ENCODE measurements at places on chromosomes 13 and 19.

DNA sequence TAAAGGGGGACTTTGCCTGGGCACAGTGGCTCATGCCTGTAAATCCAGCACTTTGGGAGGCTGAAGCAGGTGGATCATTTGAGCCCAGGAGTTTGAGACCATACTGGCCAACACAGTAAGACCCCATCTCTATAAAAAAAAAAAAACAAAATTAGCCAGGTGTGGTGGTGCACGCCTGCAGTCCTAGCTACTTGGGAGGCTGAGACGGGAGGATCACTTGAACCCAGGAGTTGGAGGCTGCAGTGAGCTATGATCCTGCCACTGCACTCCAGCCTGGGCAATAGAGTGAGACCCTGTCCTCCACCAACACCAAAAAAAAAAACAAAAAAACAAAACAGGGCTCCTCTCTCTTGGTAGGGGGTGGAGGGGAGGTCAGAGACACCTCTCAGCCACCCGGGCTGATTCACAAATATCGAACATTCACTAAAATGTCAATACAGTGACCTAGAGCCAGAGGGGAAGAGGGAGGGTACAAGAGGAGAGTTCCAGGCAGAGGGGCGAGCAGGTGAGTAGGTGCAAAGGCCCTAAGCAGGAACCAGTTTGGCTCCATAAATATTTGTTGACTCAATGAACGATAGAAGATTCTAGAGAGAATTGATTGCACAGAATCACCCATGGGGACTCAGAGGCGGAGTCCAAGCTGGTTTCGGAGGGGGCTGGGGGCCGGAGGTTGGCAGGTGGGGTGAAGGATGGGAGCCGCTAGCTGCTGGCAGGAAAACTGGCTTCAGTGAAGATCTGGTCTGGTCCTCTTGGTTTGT lies 1.0 kb upstream of the CREB3L3 start:
- DNase-seq = no peak

- no peak for DNase-seq
Observed at GRCh38 chr19:54461613-54462012, 2.0 kb downstream of the LENG9 start.

GRCh38 chr13:104737713-104738112 lies 1671.5 kb upstream of the SLC10A2 start:
- no peak for DNase-seq

DNA sequence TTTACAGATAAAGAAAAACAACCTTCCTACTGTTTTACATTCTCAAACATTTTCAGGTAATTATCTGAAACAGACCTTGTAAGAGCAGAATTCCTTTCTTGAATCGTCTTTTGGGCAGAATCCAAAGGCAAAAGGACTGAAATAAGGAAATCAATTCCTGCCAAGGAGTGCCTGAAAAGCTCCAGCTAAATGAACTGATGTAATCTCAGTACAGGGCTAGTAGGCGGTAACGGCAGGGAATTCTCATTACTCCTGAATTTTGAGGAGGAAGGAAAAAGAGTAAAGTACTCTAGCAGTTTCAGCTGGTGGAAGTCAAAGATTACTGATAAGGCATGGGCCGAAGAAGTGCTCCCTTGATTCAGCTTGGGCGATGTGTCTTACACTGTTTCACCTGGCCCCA lies 168.4 kb downstream of the PCDH9 start:
- no peak for DNase-seq

DNA sequence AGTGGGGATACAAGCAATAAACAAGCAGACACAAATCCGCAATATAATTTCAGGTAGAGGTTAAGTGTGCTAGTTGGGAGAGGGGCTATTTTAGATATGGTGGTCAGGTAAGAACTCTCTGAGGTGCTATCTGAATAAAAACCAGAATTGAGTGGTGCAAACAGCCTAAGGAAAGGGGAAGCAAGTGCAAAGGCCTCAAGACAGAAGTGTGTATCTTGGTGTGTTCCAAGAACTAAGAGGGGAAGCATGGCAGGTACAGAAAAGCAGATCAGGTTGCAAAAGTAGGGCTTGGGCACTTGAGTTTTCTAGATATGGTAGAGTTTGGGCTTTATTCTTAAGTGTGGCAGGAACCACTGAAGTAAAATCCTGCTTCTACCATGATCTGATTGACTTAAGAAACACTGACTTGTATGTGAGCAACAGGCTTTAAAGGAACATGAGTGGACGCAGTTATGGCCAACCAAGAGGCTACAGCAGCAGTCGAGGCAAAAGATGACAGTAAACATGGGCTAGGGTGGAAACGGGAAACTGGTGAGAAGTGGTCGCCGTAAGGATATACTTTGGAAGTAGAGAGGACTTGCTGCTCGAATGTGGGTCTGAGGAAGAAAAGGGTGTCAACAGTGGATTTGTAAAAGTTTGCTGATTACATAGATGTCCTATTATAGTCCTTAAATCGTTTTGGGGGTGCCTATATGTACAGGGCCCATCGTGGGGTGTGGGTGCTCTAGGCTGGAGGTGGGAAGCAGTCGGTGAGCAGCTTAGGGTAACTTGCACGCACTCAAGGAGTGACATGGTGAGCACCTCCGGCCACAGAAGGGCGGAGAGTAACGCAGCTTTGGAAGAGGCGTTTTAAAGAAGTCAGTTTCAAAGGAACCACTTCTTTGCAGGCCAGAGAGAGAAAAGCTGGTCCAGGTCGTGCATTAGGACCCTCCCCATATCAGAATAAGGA lies 677 bp downstream of the TGDS start:
- no peak for DNase-seq

- no peak for DNase-seq
Observed at GRCh38 chr13:23025864-23026608, 154.7 kb upstream of the SGCG start.

DNA sequence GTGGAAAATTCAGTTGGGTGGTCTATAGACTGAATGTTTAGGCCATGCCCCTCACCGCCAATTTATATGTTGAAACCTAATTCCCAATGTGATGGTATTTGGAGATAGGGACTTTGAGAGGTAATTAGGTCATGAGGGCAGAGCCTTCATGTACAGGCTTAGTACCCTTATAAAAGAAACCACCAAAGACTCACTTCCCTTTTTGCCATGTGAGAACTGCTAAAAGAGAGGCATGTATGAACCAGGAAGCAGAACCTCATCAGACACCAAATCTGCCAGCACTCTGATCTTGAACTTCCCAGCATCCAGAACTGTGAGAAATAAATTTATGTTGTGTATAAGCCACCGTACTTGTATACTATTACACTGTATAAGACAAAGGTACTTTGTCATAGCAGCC lies 40.6 kb downstream of the UQCRFS1 start:
- DNase-seq = no peak

DNA sequence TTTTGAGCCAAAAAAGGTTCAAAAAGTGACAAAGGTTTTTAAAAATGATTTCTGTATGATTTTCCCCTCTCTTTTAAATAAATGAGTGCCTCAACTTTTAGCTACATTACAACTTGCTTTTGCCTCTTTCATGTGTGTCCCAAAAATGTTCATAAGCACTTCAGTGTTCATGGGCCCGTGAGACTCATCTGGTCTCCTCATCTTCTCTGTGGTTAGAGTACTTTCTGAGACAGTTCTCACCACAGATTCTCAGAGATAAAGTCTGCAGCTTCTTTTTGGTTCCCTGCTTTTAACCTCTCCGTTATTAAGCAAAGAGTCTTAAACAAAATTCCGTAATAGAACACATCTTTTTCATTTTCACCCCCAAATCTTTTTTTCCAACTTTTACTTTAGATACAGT lies 156.9 kb downstream of the DLEU7 start:
- no peak for DNase-seq

DNA sequence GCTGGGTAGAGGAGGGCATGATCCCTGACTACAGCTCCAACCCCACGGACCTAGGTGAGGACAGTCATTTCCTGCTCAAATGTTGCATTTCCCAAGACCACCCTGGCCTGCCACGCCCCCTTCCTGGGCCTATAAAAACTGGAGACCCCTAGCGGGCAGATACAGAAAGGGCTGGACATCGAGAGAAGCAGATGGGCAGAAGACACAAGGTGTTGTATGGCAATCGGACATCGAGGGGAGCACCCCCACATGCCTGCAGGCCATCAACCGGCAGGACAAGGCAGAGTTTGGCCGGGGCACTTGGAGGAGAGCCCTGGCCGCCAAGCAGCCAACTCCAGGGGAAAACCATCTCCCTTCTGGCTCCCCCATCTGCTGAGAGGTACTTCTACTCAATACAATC lies 746.4 kb downstream of the PCDH9 start:
- no peak for DNase-seq

GRCh38 chr19:45591004-45591637 lies 6.5 kb upstream of the OPA3 start:
- no peak for DNase-seq

DNA sequence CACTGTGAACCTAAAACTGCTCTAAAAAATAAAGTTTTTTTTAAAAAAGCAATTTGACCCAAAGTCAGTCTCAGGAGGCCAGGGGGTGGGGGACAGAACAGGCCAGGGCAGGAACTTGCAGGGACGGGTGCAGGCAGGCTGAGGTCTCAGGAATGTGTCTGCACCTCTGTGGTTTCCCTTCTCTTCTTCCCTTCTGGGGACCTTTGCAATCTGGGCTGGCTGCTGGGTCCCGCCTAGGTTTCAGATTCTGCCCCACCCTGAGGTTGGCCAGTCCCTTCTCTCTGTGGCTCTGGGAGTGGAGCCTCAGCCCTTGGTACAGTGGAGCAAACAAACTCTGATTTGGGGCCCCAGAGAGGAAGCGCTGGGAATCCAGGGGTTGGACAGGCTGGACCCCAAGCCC lies 5.3 kb upstream of the F2RL3 start:
- DNase-seq = no peak

DNA sequence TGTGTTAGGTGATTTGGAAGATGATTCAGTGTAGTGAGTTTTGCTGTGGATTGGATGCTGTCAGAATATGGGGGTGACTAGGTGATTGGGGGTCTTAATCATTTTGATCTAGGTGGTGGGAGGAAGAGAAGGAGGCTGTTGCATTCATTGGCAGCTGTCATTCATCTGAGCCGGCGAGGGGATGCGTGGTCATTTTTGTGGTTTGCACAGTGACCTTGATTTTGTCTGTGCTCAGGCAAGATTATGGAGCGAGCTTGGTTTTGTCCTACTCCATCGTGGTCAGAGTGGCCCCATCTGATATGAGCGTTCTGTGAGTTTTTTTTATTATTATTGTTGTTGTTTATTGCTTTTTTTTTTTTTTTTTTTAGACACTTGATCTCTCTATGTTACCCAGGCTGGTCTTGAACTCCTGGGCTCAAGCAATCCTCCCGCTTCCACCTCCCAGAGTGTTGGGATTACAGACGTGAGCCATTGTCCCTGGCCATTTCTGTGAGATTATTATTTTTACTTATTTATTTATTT lies 42.0 kb downstream of the SPTBN4 start:
- no peak for DNase-seq

GRCh38 chr19:33377586-33378475 lies 4.3 kb downstream of the CEBPG start:
- no peak for DNase-seq

DNA sequence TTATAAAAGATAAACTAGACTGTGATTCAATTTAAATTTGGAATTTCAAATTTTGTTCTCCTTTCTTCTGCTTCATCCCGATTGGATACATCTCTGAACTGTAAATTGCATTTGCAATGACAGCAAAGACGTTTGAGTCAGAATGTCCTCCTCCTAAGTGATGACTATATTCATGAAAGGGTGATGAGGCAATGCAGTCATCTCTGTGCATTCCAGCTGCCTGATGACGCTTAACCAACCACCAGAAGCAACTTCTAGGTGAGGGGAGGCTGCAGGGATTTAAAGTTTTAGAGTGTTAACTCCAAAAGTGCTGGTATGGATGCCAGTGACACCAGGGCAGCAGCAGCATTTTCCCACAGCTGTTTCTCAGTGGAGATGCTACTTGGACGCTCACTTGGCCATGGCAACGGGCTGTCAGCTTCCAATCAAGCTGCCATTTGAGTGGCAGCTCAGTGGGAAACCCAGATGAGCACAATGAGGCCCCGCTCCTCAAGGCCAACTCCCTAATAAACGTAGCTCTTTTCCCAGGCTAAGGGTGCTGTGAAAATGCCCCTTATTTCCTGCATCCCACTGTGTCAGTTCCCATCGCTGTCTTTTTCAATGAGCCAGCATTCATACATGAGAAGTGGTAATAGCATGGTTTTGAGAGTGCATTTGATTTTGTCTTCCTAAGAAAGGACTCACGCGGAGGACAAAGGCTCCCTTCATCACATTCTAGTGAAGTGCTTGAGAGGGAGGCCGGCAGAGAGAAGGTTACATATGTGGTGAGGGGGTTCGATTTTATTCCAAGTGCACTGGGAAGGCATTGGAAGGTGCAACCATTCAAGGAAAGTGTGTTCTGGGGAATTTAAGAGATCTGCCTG lies 45.2 kb upstream of the AMER2 start:
- no peak for DNase-seq
